Neuronal stem cell (in vitro differentiated cells): ENCODE measurements at places on chromosomes 11 and 22.
A peak's percentile ranks its signal among the peaks of the same experiment; 100 is the strongest.

DNA sequence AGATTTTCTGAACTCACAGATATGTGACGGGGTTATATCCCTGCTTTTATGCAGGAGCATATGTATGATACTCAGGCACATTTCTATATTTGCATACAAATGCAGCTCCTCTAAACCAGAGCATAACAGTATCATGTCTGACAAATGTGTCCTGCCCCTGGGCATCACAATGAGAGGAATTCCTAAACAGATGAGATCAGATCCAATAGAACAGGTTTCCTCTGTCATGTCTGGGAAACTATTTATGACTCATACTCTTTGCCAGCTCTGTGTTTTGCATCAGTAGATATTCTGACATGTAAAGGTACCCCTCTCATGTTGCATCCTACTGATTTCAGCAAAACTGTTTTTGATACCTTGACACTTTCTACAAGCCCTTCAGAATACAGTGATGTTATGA is 29.4 kb downstream of the SYT9 start:
- no peak for DNase-seq

DNA sequence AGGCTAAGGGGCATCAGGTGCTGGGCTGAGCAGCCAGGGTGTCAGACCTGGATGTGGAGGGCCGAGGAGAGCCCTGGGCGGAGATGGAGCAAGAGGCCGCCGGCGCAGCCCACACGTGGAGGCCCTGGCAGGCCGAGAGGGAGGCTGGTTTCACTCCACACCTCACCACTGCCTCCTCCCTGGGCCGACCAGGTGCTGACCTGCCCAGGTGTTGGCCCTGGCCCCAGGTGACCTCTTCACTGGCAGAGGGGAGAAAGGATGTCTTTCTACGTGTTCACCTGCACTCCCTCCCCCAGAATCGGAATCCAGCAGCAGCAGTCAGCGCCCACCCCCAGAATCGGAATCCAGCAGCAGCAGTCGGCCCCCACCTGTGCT is 781 bp downstream of the ANO9 start:
- no peak for DNase-seq

DNA sequence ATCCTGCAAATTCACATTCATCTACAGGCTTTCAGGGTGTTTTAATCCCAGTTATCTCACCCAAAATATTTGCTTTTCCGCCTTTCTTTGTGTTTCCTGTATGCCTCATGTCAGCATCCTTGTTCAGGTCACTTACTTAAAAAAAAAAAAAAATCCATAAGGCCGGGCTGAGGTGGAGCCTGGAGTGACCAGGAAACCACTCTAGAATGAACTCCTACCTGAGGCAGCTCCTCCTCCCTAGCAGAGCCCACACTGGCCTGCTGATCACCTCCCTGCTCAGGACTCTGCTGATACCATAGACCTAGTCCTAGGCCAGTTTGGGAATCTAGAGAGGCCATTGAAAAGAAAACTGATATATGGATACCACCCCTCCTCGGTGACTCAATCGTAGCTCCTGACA is 8.7 kb upstream of the DGAT2 start:
- DNase-seq: no peak

- DNase-seq: no peak
Measured at GRCh38 chr22:42933485-42934091, 76.5 kb upstream of the ARFGAP3 start.

DNA sequence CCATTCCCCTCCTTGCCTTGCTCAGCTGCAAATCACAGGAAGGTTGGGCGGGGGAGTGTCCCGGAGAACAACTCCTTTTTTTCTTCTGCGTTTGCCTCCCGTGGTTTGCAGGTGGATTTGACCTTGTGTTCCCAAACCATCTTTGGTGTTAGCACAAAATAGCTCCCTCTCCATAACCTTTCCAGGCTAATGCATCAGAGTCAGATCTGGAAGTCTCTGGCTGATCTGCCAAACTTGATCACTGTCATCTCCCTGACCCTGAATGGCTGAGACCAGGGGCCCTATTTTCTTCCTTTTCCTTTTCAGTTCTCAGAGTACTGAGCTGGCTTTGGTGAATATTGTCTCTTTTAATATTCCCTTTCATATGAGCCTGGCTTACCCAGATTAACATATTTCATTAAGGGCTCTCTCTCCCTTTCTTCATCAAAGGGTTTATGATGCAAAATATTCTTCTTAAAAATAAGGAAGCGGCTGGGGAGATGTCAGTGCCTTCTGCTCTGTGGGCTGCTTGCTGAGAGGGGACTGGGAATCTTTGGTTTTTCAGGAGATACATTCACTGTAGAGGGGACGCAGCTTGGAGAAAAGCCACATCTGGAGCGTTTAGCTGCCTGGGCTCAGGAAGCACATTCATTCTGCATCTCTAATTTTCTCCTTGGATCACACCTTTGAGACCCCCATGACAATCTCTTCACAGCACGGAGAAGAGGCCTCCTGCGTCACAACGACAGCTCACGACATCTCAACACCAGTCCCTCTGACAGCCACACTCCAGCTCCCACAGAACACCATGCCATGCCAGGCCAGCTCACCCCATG is 148.3 kb downstream of the CEP164 start:
- DNase-seq: no peak

- no peak for DNase-seq
Measured at GRCh38 chr11:134915212-134915611, 503.2 kb upstream of the B3GAT1 start.

DNA sequence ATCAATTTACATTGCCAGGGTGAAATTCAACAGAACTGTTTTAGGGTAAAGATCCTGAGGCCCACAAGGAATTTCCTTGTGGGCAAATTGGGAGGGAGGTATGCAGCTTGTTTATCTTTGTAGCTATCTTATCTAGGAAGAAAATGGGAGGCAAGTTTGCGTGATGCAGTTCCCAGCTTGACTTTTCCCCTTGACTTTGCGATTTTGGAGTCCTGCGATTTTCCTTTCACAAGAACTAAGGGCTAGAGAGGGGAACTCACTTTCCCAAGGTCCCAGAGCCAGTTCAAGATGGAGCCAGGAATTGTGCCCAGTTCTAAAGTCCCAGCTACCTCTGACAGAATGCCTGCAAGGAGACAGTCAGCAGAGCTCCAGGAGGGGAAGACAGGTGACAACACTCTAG is 30.7 kb downstream of the RIBC2 start:
- no peak for DNase-seq

DNA sequence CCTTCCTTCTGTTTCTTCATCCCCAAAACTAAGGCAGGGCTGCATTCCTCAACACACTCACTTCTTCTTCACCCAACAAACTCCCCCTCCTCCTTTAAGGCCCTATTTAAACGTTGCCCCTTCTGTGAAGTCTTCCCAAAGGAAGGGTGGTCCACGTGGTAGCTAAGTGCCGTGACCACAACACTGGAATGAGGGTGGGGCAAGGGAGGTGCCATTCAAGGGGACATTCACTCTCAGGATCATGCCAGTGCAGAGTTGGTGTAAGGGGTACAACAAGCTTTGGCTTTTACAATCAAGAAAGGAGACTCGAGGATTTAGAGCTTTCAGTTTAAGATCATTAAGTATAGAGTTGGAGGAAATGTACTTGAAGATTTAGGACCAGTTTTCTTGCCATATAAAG is 8.0 kb upstream of the MS4A10 start:
- DNase-seq: no peak

DNA sequence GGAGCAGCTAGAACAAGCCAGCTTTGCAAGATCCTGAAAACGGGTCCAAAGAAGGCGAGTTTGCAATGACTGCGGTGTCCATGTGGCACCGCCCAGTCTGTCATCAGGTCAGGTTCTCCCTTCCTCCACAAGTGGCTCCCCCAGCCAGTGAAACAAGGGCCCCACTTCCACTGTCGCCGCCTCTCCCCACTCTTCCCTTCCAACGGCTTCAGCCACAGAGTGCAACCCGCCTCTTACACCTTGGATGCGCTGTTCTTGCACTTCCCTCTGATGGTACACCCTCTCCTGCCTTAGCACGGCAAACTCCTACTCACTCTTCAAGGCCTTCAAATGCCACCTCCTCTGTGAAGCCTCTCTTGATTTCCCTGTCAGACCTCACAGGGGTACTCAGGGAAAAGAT is 10.8 kb upstream of the TCF20 start:
- DNase-seq: no peak

DNA sequence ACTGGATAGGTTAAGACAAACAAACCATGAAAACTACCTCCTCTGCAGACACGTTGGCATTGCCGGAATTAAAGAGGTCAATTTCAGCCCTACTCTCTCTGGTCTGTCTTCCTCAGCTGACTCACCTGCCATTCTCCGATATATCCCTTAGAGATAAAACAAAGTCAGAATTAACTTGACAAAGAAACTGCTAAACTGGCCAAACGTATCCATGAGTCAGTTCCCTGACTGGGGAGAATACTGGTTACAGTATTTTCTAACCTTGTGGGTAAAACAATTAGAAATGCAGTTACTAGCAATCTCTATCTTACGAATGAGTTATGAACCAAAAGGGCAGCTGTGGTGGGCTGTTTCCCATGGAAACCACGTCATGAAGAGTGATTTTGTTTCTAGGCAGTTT is 96.2 kb downstream of the RDX start:
- no peak for DNase-seq

- no peak for DNase-seq
Measured at GRCh38 chr11:71272161-71272560, 19.8 kb upstream of the SHANK2 start.

GRCh38 chr22:42608823-42609361 is 5.8 kb downstream of the POLDIP3 start:
- peak; percentile 33 for DNase-seq

- no peak for DNase-seq
Measured at GRCh38 chr11:95108671-95109551, 19.3 kb downstream of the ENDOD1 start.

GRCh38 chr11:47248304-47248663 is 330 bp downstream of the ACP2 start:
- DNase-seq: peak; percentile 51

DNA sequence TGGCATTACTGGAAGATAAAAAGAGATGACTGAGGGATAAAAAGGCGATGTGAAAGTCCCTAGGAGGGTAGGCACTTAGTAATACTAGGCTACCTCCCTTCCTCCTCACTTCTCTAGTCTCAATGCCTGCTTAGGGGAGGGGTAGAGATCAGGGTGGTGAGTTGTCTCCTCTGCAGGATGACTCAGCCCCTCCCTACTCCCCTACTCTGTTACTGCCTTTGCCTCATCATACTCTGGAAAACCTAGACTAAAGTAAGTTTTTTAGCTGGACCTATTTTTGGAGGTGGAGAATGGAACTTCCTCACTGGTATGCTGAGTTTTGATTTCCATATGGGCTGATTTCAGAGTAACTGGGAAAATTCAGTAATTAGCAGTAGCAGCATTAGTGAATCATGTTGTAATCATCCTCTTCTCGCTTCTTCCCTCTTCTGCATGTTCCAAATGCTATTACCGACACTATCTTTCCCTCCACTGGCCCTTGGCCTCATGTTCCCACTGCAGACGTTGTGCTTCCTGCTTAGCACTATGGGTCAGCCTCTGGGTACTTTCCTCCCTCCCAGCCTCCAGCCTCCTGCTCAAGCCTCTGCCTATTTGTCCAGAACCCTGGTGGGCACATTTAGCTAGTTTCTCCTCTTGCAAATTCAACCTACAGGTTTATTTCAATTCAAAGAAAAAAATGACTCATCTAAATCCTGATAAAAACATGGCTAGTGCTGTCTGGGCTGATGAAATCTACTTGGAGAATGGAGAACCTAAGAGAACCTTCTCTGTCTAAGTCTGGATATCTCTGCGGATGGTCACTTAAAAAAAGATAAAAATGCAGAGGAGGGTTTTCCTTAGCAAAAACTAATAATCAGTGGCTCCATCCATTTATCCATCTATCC is 281.7 kb downstream of the ST3GAL4 start:
- DNase-seq: no peak

- no peak for DNase-seq
Measured at GRCh38 chr11:94129512-94130297, 1.1 kb downstream of the PANX1 start.

- DNase-seq: no peak
Measured at GRCh38 chr22:29482726-29483125, 2.7 kb downstream of the NEFH start.

DNA sequence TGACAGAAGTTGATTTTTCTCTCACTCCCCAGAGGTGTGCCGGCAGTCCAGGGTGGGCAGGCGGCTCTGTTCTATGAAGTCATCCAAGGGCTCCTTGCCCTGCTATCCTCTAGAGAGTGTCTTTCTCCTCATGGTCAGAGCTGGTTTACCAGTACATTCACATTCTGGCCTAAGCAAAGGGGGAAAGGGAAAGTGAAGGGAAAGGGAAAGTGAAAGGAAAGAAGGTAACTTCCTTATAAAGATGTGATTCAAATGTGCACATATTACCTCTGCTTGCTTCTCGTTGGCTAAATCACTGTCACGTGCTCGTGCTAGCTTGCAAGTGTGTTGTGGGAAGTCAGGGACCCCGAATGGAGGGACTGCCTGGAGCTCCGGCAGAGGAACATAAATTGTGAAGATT is 2.9 kb upstream of the HTATIP2 start:
- DNase-seq: no peak

- no peak for DNase-seq
Measured at GRCh38 chr11:122405547-122406341, 249.8 kb upstream of the UBASH3B start.

DNA sequence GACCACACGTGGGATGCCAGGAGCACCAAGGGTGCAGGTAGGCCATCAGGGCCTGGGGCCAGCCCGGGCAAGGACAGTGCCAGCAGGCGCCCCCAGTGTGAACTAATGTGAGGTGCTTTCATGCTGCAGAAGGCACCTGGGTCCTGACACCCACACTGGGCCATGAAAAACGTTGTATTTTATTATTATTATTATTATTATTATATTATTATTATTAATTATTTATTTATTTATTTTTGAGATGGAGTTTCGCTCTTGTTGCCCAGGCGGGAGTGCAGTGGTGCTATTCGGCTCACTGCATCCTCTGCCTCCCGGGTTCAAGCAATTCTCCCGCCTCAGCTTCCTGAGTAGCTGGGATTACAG is 1267.3 kb downstream of the BRD1 start:
- no peak for DNase-seq

DNA sequence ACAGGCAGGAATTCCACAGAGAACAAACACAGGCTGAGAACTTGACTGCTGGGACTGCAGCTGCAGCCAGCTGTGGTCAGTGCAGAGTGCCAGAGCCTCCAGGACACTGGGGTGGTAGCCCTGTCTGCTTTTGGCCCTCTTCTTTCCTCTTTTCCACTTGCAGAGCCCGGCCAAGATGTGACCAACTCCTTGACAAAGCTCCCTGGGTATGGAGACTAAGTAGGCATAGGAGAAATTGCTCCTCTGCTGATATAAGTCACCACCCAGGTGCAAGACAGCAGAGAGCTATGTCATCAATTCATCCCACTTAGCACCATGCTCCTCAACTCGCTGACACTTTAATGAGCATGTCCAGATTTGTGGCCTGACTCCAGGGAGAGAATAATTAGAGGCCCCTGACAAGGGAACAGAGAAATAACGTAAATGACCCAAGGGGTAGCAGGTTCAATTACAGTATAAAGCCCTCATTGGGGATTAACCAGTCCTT is 369.4 kb upstream of the B3GAT1 start:
- no peak for DNase-seq
